AG09319 (cell line): ENCODE measurements at places on chromosomes 1 and 21.

GRCh38 chr1:239963856-239964255 lies 127.8 kb upstream of the FMN2 start:
- DNase-seq: no peak

DNA sequence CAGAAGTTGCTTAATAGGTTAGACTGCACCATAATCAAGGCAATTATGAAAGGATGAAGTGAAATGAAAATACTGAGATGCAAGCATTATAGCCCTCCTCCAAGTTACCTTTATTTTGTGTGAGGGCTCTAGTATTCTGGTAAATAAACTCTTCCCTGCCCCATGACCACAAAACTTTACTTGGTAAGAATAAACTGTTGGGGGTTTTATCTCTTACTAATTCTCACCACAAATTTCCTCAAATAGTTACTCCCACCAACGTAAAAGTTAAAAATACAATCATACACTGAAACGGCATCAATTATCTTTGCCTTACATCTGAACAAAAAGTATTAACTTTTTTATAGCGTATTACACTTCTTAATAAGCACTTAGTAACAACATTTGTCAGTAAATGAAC lies 29.5 kb downstream of the C21orf91 start:
- DNase-seq: no peak

- no peak for DNase-seq
These were observed 329.3 kb downstream of the DSCAM start for GRCh38 chr21:40517646-40518045.

- DNase-seq: no peak
These were observed 7.6 kb upstream of the IFNAR1 start for GRCh38 chr21:33317145-33317544.
